NCI-H1694 treated with DMSO at 0.1 percent for 48 hours (cell line): ENCODE measurements at places on chromosomes 3 and 15.
A peak's percentile ranks its signal among the peaks of the same experiment; 100 is the strongest.

DNA sequence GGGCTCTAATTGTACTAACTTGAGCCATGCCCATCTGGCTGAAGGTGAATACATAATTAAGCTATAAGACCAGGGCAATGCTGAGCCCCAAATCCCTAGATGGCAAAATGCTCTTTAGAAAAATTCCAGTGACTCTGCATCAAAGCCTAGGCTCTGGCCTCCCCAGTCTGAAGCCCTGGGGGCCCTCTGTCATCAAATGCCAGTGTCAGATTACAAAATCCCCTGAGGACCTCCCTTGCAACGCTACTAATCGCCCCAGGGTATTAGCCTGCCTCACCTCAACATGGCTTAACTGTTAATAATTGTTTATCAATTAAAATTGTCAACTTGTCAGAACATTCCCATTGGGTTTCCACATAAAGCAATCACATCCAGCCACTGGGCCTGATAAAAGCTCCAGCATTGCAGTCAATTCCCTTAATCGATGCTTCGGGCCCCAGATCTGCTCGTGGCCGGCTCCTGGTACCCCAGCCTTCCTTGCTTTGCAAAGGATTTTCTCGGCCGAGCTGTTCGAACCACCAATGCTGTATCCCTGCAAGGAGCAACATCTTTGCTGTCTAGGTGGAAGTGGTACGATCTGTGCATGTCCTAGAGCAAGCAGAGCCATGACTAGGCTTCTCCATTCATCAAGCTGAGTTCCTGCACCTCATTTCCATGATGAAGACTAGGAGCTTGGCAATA lies 151.7 kb downstream of the MEGF11 start:
- peak; percentile 14 for DNase-seq

DNA sequence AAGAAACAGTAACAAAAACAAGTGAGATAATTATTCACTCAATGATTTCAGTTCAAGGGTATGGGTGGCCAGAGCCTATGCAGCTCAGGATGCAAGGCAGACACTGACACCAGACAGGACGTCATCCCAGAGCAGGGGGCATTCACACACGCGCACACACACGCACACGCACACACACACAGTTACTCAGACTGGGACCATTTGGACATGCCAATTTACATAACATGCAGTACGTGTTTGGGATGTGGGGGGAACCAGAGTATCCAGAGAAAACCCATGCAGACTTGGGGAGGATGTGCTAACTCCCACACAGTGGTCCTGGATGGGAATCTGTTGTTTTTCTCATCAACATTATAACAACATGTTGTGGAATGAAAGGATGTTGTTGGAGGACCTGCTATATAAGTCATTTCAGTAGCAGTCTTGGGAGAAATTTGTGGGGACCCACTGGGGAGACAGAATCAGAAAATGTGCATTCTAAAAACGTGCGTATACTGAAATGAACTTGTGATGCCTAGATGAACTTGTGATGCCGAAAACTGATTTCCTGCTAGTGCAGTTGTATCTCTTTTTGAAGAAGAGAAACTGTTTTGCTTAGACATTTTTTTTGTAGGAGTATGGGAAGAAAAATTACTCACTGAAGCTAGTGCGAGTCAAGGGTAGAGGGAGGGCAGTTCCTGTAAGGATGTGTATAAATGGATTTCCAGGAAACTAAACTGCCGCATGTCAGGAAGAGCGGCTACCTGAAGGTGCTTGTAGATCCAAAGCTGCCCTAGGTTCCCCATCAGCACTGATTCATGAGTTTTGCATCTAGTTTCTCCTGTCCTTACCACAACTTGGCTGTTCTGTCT lies 25.2 kb downstream of the CD200 start:
- DNase-seq, result no peak

DNA sequence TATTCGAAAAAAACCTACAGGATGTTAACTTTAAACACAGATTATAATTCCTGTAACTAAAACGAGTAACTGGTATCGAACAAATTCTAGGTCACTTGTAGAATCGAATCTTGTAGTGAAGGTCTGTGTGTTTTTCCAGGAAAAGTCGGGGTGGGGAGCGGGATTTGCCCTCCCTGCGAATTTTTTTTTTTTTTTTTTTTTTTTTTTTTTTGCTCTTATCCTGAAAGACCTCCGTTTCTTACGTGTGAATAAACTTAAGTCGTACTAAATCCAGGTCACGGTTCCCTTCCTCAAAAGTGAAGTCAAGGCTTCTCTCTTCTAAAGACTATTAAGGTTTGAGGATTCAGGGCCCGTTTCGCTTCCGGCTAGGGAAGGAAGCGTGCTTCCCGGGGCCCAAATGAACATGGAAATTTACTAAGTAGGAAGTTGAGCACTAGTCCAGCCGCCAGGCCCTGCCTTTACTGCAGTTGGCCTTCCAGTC lies 770 bp downstream of the TBC1D5 start:
- peak; percentile 7 for DNase-seq

- no peak for DNase-seq
These were observed 57.6 kb upstream of the FXR1 start for GRCh38 chr3:180854887-180855286.

DNA sequence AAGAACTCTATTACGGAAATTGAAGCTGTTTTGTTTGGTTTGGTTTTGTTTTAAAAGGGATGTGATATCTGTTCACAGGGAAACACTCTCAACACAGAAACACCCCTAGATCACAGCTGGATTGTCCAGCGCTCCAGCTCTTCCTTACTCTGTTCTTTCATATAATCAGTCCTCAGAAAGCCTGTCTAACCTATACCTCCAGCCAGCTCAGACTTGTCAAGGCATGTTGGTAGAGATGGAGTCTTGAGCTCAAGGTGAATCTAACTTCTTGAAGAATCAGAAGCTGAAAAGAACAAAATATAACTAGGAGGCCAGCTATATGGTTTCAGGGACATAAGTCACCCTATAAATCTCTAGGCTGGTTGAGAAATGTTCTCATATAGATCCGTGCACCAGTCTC lies 110.2 kb upstream of the EPHA3 start:
- no peak for DNase-seq

DNA sequence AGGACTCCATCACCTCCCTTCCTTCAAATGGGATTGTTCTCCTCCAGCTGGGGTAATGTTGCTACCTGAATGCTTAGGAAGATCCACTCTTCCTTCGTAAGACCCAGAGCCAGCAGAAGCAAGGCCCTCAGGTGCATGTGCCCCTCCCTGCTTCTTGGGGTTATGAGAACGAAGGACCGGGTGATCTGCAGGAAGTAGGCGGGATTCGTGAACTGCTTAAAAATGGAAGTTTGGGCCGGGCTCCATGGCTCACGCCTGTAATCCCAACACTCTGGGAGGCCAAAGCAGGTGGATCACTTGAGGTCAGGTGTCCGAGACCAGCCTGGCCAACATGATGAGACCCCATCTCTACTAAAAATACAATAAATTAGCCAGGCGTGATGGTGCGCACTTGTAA lies 8.0 kb downstream of the TLR9 start:
- DNase-seq, result no peak

GRCh38 chr3:197750396-197750831 lies 731 bp downstream of the FYTTD1 start:
- DNase-seq, result no peak

- DNase-seq, result no peak
These were observed 17.6 kb upstream of the SEMA5B start for GRCh38 chr3:123044981-123045763.

- no peak for DNase-seq
These were observed 117.3 kb downstream of the RPL22L1 start for GRCh38 chr3:170752571-170753155.

DNA sequence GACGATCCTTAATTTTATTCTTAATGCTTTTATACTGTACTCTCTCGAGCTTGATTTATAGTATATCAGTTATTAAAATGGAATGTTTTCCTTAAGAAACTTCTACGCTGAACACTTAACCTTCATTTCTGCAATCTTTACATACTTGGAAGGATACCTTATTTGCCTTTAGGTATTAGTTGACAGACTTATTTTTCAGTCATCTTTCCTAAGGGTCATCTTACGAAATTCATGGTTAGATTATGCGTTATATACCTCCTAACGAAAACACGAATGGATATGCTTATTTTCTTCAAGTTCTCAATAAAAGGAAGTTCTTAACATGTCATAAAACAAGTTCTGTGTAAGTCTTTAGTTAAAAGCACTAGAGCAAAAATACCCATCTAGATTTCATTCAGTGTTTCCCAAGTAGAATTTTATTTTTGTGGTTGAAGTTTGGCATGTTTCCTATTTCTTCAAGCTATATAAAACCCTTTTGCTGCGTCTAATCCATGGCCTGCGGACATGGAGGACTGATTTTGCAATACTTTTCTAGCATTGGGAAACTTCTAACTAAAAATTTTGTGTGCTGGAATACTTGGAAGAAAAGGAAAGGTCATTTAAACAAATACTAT lies 231.3 kb downstream of the TP63 start:
- no peak for DNase-seq

DNA sequence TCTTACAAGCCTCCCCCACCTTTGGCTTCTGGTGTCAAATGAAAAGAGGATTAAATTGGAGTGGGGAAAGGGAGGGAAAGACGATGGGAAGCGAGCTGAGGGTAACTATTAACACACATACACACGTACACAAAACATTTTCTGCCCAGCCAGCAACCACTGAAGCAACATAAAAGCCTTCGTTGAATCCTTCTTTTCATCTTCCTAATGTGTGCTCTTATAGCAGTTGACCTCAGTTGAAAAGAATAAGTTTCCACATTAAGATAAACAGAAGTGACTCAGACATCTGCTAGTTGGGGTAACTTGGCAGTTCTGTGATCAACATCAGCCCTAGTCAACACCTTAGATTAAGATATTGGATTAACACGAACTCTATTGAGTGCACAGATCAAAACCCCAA lies 558.5 kb downstream of the MECOM start:
- DNase-seq, result no peak

- DNase-seq, result no peak
These were observed 8.2 kb upstream of the ATP11B start for GRCh38 chr3:182785142-182785541.

GRCh38 chr3:178676077-178676476 lies 139.8 kb downstream of the KCNMB2 start:
- no peak for DNase-seq

DNA sequence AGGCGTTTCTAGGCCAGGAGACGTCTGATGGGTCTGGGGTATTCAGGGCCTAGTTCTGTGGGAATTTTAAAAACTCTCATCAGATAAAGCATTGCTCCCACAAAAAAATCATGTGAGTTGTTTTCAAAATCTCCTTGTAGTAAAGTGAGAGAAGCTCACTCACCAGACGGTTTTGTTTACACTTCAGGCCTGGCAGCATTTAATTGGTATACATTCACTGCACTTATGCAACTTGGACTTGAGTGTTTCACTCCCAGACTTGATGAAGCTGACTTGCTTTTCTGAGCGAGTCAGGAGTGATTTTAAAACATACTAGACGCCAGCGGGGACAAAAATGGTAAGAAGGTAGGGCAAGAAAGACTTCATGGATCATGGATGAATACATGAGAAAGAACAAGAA lies 75.2 kb downstream of the SLCO3A1 start:
- no peak for DNase-seq

DNA sequence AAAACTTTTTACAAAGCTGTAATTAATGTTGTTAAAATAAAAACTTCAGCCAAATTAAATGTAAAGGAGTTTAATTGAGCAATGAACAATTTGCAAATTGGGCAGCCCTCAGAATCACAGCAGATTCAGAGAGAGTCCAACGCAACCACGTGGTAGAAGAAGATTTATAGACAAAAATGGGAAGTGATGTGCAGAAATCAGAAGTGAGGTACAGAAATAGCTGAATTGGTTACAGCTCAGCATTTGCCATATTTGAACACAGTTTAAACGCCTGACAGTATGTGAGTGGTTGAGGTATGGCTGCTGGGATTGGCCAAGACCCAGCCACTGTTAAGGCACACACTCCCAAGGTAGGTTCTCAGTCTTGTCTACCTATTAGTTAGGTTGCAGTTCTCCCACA lies 14.4 kb upstream of the PLA2G4D start:
- DNase-seq, result no peak

DNA sequence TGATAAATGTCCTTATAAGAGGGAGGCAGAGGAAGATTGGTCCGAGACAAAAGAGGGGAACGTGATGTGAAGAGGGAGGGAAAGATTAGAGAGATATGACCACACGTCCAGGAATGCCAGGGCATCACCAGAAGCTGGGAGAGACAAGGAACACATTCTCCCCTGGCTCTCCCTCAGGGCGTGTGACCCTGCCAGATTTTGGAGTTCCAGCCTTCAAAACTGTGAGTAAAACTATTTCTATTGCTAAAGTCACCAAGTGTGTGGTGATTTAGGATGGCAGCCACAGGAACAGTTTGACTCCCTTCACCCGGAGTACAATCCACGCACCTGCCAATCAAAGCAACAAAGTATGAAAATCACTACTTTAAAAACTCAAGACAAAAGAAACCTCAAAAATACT lies 32.1 kb upstream of the TJP1 start:
- DNase-seq, result no peak

DNA sequence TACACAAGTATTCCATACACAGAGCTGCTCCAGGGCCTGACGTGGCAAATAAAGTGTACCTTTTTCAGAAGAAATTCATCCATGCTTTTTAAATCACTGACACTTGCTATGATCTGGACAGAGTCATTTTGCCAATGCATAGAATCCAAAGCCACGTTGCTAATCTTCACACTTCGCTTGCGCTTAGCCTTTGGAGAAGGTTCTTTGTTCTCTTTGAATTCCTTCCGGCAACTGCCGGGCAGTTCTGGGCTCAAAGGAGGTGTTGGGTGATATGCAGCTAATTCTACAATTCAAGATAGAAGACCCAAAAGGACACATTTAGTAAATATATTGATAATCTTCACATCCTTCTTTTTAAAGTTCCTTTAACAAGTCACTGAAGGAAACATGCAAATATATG lies 69.9 kb downstream of the NR2E3 start:
- DNase-seq, result no peak

GRCh38 chr3:140007911-140008869 lies 73.2 kb downstream of the CLSTN2 start:
- DNase-seq, result peak; percentile 50

DNA sequence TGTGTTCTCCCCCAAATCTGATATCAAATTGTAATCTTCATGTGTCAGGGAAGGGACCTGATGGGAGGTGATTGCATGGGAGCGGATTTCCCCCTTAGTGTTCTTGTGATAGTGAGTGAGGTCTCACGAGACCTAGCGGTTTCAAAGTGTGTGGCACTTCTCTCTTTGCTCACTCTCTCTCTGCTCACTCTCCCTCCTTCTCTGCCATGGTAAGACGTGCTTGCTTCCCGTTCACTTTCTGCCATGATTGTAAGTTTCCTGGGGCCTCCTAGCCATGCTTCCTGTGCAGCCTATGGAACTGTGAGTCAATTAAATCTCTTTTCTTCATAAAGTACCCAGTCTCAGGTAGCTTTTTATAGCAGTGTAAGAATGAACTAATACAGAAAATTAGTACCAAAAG lies 30.6 kb upstream of the OR5H6 start:
- no peak for DNase-seq

- DNase-seq, result no peak
These were observed 375.1 kb downstream of the PTPRG start for GRCh38 chr3:61936344-61936937.

- DNase-seq, result no peak
These were observed 153.4 kb upstream of the SMAD3 start for GRCh38 chr15:66912001-66912400.

DNA sequence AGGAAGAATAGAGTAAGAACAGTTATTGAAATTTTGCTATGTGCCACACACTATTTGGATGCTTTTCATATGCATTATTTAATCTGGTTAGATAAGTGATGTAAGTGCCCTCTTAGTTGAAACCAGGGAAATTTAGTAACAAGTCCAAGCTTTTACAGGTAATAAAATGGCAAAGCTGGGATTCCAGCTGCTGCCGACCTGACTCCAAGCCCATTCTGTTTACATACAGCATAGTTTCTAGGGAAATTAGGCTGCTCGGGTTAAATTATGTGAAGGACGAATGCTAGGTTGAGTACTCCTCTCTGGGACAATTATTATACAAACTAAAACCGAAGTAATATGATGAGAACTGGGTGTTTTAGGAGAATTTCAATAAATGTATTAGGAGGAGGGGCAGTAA lies 38.7 kb upstream of the FAH start:
- DNase-seq, result no peak
